NCI-H446 (cell line): ENCODE measurements at places on chromosomes 1 and 21.
A peak's percentile ranks its signal among the peaks of the same experiment; 100 is the strongest.

GRCh38 chr1:179253286-179253972 is 24.0 kb upstream of the ABL2 start:
- DNase-seq: no peak

GRCh38 chr1:101026430-101026788 is 825 bp upstream of the DPH5 start:
- no peak for DNase-seq

DNA sequence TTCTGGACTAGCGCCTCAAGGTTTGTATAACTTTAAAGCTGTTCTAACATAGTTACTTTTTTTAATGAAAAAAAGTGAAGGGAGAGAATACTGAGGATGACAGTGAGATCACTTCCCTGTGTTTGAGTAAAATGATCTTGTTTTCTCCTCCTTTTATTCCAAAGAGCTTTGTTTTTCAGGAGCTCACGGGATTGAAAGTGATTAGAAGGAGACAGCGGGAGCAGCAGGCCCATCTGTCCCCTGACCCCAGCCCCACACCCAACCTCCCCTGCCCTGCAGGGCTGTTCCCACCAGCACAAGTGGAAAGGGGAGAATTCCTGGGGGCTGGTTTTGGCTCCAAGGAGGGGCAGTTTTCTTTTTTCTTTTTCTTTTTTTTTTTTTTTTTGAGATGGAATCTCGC is 2.1 kb upstream of the DNMT3L start:
- DNase-seq: no peak

DNA sequence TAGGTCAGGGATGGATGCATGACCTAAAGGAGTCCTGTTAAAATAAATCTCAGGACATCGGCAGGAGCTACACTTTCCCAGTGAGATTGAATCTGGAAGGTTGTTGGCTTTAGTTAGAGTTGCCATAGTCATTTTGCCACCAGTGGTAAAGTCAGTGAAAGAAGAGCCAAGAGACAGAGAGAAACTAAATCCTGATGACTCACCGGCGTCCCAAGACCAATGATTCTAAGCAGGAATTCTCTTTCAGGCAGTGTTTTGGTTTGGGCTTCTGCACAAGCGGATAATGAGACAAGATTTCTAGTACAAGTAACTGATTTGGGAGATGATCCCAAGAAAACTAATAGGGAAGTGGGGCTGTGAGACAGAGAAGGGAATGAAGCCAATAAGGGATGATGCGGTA is 88.8 kb upstream of the ETS2 start:
- no peak for DNase-seq

GRCh38 chr1:172838680-172839313 is 179.9 kb downstream of the FASLG start:
- DNase-seq: no peak

- DNase-seq: no peak
Observed at GRCh38 chr1:6912518-6912917, 127.3 kb downstream of the CAMTA1 start.

DNA sequence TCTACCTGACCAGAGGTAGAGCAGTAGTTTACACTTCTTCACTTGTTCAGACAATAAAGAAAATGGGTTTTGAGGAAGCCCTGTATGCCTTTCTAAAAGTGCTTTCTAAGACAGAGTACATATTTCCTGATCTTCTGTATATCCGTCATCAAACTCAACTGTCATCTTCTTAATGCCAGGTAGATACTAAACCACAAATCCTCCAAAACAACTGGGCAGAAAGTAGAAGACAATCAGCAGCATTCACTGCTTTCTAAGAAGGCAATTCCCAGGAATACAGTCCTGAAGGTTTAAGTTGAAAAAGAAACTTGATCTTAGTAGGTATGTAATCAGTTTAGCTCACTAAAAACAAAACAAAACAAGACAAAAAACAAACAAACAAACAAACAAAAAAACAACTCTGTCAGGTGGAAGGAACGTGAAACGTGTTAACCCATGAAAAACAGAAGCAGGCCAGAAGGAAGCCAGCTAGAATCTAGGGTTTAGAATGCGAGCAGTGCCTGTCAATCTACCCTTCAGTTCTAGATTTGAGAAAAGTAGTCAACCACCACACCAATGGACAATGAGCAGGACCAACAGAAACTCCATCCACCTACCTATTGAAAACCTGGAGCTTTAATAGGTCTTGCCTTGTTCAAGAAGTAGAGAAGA is 59.2 kb downstream of the LEPR start:
- no peak for DNase-seq

- no peak for DNase-seq
Observed at GRCh38 chr1:17667641-17668040, 87.5 kb upstream of the ACTL8 start.

DNA sequence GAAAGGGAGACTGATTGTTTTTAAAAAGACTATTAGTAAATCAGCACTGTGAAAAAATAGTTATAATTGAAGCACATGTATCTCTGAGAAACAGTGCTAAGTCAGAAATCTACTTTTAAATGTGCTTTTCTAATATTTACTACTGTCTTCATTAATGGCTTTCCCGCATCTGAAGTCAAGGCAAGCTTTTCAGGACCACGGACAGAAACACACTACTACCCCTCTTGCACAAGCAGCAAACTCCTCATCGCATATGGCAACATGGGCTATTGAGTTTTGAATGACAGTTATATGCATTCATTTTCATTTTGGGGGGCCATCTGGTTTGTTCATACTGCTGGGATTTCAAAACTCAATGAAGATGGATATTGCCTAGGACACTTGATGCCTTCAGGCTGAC is 433.4 kb upstream of the CAMK1G start:
- peak; percentile 24 for DNase-seq

DNA sequence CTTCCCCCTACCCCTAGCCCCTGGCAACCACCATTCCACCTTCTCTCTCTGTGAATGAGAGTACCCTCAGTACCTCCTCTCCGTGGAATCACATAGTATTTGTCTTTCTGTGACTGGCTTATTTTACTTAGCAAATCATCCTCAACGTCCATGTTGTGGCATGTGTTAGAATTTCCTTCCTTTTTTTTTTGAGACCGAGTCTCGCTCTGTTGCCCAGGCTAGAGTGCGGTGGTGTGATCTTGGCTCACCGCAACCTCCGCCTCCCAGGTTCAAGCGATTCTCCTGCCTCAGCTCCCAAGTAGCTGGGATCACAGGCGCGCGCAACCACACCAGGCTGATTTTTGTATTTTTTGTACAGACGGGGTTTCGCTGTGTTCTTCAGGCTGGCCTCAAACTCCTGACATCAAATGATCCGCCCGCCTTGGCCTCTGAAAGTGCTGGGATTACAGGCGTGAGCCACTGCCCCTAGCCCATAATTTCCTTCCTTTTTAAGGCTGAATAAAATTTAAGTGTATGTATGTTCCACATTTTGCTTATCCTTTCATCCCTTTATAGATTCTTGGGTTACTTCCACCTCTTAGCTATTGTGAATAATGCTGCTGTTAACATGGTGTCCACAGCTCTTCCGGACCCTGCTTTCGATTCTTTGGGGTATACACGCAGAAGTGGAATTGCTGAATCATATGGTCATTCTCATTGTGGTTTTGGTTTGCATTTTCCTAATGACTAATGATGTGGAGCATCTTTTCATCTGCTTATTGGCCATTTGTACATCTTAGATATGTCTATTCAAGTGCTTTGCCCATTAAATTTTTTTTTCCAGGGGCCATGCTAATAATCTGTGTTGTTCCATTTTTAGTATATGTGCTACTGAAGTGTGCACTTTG is 32.3 kb downstream of the ERRFI1 start:
- no peak for DNase-seq

GRCh38 chr1:100038660-100039287 is 69.0 kb downstream of the SLC35A3 start:
- peak; percentile 47 for DNase-seq

DNA sequence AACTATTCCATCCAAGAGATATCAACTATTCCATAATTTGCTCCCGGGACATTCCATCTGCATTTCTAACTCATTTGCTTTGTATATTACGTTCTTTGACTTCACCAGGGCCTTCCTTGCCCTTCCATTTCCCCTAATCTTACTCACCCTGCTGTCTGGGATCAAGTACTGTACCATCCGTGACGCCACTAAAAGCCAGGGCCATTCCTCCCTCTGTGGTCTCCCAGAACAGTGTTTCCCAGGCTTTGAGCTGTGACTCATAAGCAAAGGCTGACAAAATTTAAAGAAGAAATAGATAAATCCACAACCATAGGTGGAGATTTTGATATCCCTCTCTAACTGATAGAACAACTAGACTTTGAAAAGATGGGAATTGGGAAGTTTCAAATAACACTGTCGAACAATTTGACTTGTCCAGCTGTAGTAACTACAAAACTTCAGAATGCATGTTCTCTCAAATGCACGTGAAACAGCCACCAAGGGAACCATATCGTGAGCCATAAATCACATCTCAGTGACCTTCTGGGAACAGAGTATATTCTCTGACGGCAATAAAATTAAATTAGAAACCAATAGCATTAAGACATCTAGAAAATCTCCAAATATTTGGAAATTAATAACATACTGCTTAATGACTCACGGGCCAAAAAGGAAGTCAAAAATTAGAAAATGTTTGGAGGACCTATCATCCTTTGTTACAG is 501.0 kb downstream of the SETD4 start:
- DNase-seq: no peak

GRCh38 chr1:215131291-215131690 is 48.8 kb downstream of the KCNK2 start:
- DNase-seq: no peak

- no peak for DNase-seq
Observed at GRCh38 chr1:230208619-230209261, 141.7 kb downstream of the GALNT2 start.

DNA sequence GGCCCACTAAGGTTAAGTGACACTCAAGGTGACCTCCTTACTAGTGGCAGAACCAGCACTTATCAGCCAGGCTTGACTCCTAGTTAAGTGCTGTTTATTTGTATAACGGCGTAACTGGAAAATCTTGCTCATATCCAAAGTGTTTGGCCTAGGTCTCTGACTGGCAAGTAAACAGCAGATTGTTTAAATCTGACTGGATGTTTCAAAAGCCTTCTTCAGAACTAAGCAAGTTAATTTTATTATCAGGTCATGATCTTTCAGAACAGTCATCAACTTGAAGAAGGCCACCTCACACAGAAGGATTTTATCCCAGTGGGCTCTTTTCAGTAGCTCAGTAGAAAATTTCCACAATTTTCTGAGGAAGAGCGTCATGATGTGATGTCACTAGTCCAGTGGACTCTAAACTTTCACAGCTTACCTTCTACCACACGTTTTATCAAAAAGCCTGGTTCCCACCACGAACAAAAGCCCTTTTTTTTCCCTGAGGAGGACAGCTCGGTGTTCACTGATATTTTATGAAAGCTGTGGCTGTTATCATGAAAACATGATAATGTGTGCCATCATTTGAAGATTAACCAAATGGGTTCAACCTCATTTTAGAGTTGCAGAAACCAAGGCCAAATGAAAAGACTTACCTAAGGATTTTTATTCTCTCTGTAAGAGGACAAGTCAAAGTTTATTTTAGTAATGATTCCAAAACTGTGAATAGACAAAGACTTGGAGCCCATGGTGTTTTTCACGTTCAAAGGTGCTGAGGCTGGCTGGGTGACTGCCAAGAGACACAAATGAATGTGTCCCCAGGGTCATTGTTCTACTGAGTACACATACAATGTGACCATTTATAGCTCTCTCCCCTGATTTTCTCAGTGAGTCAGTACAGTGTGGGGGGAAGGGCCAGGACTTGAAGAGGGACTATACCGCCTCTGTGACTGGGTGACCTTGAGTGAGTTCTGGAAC is 9.1 kb downstream of the SGIP1 start:
- DNase-seq: no peak

DNA sequence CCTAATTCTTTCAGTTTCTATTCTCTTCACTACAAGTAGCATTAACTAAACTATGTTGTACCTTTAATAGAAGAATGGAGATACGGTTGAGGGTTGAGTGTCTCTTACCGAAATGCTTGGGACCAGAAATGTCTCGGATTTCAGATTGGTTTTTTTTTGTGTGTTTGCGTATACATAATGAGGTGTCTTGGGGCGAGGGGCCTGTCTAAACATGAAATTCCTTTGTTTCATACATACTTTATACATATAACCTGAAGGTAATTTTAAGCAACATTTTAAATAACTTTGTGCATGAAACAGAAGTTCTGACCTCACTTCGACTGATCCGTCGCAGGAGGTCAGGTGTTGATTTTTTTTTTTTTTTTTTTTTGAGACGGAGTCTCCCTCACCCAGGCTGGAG is 36.3 kb upstream of the MYOCOS start:
- DNase-seq: no peak

GRCh38 chr1:54937469-54937868 is 43.0 kb upstream of the TMEM61 start:
- DNase-seq: no peak

DNA sequence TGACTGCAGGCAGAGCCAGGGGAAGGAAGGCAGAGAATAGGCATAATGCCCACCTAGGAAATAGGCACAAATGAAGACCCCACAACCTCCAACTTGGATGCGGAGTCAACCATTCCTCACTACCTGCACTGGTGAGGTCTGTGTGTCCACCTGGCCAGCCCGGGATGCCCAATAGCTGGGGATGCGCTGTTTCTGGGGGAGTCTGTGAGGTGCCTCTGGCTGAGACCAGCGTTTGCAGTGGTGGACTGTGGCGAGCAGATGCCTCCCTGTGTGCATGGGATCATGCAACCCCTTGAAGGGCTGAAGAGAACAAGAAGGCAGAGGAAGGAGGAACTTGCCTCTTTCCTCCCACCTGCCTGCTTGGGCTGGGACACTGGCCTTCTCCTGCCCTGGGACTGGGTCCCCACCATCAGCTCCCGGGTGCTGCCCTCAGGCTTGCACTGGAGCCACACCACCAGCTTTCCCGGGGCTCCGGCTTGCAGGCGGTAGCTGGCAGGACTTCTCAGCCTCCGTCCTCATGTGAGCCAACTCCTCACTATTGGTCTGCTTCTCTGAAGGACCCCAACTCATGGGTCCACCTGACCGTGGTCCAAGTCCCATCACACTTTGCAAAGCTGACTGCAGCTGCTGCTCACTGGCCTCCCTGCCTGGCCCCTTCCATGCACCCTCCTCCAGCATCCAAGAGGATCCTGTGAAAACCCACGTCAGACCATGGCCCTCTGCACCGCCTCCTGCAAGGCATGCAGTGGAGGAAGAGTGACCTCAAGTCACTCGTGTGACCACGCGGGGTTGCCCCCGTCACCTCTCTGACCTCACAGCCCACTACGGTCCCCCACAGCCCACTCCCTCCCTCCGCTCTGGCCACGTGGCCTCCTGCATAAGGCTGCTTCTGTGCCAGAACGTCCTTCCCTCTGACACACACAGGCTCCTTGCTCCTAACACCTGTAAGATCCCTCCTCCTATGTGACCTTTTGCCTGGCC is 2.7 kb upstream of the PDE9A start:
- DNase-seq: no peak

GRCh38 chr1:5475572-5475971 is 516.7 kb downstream of the NPHP4 start:
- DNase-seq: no peak

GRCh38 chr1:34806396-34806795 is 13.6 kb downstream of the GJA4 start:
- no peak for DNase-seq

DNA sequence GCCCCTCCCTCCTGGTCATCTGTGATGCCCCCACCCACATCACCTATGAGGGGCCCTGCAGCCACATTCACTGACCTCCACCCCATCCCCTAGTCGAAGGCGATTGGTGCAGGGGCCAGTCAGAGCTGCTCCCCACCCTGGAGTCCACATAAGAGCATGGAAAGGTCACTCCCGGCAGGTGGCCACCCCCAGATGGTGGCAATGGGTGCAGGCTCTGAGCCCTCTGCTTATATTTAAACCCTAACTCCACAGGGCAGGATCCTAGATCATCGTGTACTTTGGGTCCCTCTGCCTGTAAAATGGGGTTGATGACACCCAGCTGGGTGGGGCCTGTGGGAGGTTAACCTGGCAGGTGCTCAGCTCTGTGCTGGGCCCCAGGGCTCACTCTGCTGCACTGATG is 186.8 kb upstream of the C1orf174 start:
- no peak for DNase-seq

GRCh38 chr1:12525311-12526181 is 92.5 kb downstream of the DHRS3 start:
- no peak for DNase-seq
